GM23338 (cell line): ENCODE measurements at places on chromosomes 2 and 18.

DNA sequence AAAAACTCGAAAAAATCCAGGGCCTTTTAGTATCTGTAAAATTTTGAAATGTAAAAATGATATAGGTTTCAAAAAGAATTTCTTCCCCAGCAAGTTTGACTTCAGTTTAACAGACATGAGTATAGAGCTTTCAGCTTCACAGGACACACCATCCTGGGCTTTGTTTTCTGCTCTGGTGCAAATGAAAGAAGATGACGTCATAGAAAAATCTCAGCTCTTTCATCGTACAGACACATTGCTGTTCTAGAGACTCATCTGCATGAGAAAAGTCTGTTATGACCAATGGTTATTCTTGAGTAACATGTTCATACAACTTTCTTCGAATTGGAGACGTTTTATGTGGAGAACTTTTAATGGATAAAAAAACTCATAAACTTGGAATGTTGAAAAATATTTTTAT, 111.7 kb upstream of the DYNAP start:
- DNase-seq = peak; percentile 11

GRCh38 chr2:190571686-190572085, 37.2 kb upstream of the NEMP2 start:
- no peak for DNase-seq

GRCh38 chr2:98148595-98149332, 61.8 kb downstream of the VWA3B start:
- DNase-seq = no peak

GRCh38 chr2:96928277-96928781, 58.1 kb downstream of the FAM178B start:
- no peak for DNase-seq

- no peak for DNase-seq
These were observed 49.2 kb upstream of the FRZB start for GRCh38 chr2:182915369-182916326.

DNA sequence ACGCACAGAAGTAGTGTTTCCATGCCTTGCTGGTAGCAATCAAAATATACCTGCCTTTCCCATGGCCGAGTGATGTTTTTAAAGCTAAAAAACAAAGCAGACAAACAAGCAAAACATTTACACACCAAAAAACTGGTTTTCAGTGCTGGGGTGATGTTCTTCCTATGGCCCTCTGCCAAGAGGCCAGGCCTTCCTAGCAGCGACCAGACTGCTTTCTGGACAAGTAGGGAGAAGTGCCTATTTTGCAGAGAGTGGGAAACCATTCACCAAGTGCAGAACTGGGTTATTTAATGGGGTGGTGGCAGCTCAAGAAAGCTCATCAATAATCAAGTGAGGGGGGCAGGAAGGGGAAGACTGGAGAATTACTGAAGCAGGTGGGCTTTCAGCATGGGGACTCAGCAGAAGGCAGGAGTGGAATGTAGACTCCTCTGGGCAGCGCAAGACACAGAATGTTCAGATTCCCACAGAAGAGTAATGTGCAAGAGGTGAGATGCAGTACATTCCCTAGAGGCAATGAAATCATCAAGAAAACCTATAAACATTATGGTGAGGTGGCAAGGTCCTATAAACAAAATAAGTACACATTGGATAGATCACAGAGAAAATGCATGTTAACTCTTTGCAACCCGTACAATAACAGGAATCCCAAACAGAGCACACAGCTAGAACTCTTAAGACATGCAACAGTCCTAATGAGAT, 44.0 kb downstream of the CPO start:
- no peak for DNase-seq

DNA sequence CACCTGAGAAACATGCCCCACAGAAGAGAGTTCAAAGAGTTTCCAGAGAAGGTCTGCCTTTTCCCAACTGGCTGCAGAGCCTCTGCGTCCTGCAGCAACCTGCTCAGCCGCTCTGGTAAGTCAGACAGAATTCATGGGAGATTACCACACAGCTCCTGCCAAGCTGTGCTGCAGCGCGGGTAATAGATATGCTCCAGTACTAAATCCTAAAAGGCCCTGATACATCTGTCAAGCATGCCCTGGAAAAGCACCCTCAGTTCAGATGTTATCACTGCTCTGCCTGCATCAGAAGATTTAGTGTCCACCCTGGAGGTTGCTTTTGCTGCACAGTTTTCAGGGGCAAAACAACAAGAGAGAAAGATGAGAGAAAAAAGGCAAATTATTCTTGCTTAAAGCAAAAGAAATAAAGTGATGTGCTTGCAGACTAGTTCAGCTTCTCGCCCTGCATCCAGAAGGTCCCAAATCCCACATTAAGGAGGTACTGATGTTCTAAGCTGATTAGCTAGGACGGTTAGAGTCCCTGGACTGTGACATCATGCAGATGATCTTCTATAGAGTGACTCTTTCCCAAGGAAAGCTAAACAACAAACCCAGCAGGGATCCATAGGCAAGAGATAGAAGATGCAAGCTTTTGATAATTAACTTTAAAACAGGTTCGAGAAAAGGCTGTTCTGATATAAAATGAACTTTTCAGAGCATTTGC, 488.6 kb downstream of the BCL11A start:
- DNase-seq = no peak

DNA sequence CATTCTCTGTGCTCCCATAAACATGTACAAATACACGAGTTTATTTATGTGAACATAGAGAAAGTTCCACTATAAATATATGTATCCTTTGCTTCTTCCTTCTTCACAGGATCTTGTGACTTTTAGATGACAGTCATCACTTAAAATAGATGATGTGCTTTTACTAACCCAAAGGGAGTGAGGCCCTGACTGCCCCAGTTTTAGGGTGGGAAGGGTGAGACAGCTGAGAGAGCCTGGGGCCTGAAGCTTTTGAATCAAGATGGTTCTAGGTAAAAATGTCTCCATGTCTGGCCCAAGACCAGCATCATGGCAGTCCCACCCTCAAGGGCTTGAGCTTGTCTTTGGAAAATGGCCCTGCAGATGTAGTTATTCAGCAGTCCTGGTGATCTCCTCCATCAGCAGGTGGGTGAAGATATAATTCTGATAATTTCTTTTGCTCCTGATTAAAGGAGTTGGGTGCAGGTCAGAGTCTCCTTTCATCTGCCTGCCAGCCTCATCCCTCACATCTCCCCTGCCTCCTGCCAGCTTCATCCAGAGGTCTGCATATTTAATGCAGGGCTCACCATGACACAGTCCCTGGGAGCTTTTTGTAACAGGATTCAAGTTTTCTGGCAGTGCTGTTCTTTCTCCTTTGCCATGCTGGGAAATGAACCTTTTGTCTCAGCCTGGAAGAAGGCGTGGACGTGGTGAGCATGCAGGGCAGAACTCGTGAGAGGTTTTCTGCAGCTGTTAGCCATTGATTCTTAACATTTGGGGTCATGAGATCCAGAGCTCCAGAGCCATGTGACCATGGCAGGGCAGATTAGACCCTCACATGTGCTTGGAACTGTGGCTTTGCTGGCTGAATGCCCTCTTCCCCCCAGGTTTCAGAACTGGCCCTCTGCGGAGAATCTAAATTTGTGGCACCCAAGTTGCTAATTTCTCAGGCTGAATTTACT, 2.7 kb downstream of the HRH4 start:
- no peak for DNase-seq

DNA sequence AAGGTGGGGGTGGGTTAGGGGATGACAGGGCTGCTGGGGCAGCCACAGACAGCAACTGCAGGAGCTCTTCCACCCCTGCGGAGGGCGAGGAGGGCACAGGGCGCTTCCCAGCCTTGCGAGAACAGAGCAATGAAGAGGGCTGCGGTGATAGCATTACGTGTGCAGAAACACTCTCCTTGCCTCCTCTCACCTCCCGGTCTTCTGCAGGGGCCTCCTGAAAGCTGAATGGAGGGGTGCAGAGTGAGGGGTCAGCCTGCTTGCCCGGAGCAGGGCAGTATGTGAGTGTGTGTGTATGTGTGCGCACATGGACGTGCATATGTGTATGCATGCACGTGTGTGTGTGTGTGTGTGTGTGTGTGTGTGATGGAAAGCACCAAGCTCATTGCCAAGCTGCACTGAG, 29.5 kb upstream of the IL1R2 start:
- DNase-seq = no peak

GRCh38 chr2:209519271-209519670, 95.4 kb downstream of the MAP2 start:
- DNase-seq = peak; percentile 90

GRCh38 chr2:157500334-157500733, 56.4 kb upstream of the CYTIP start:
- DNase-seq = no peak

GRCh38 chr2:68920481-68921170, 32.1 kb downstream of the GKN2 start:
- no peak for DNase-seq

DNA sequence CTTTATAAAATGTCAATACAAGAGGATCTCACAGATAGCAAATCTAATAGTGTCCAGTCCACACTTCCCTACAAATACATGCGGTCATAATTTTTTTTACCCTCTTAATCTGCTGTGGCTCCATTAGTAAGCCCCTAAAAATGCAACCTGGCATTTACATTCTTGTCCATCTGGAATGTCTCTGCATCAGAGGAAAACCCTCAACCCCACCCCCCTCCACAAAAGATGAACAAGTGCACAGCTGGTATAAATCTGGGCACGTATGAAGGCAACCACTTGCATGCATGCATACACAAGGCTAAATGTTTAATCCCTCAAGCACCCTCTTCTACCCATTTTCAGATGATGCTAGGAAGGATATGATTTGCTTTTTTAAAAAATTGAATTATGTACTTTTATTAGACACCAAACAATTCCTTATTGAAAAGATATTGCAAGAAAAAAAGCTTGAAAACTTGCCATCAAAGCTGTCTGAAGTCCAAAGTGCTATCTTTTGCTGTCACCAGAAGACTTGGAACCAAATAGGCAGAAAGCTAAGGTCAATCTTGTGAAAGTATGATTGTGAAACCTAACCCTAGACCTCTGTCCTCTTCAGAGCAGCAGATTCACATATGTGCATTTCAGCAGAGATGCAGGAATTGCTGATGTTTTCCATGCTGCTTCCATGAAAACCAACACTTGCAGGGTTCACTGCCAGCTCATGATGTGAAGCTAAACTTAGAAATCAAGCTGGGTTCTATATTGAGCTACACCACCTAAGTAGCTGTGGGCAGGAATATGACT, 39.0 kb downstream of the IRS1 start:
- no peak for DNase-seq
